NT2/D1 (cell line): ENCODE measurements at places on chromosomes 13 and 19.

- no peak for DNase-seq
Measured at GRCh38 chr13:76750126-76750525, 136.1 kb downstream of the KCTD12 start.

GRCh38 chr19:27738569-27739193 lies 1474.3 kb downstream of the UQCRFS1 start:
- DNase-seq = no peak

DNA sequence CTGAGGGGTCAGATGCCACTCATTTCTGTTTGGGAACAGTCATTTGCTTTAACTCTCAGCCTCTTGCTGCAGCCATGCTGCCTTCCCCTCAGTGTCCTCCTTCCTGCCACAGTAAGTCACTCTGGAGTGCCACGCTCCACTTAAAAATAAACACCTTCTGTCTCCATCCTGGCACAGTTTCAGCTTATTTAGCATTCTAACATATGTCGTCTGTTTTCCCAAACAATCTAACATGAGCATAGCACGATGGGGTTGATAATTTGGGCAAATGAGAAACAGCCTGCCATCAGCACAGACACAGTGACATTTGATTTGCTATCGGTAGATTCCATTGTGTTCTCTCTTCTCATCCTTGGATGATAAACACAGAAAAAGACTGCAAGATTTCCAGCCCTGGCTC lies 768.6 kb downstream of the UQCRFS1 start:
- DNase-seq = no peak

GRCh38 chr19:17243211-17243829 lies 2.4 kb downstream of the NR2F6 start:
- no peak for DNase-seq

- no peak for DNase-seq
Measured at GRCh38 chr13:108267347-108267746, 2.2 kb upstream of the TNFSF13B start.

- no peak for DNase-seq
Measured at GRCh38 chr19:42255766-42256745, 1.1 kb upstream of the ERF start.

GRCh38 chr19:54420383-54421168 lies 5.3 kb downstream of the TTYH1 start:
- peak; percentile 91 for DNase-seq

- no peak for DNase-seq
Measured at GRCh38 chr13:43787518-43787891, 733 bp upstream of the ENOX1 start.

DNA sequence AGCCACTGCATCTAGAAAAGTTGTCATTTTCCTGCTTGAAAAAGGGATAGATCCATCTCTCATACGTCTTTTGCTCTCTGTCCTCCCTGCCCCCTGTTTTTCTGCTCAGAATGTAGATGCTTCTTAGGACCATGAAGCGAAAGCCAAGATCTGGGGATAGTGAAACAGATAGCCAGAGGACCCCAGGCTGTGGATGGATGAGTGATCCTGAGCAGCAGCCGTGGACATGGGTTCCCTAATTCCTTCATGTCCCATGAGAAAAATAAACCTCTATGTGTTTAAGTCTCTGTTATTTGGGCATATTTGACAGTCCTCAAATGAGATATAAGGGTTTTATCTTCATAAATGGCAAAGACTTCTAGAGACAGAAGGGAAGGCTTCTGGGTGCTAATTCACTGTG lies 12.2 kb upstream of the FFAR2 start:
- no peak for DNase-seq

DNA sequence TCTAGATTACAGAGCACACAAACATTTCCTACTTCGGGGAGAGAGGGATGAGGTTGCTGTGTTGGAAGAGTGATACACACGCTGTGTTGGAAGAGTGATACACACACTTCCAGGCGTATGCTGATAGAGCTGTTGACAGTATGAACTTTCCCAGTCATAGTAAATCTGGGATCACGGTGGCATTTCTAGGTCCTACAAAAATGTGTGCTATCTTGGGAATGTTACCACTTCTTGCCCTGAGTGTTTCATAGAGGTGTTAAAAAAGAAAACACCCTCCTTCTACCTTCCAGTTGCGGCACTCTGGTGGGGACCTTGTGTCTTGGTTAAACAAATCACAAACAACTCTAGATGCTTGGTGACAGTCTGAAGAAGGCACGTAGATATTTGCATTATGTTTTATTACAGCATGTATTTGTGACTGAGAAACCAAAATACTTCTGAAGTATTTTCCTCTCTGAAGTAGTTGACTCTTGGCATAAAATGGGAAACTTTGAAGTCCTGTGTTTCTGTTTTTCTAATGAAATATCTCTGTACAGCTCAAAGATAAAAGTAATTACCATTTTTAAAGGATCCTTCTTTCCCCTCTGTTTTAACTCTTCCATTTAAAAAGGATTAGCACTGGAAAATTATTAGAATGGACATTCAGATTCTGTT lies 52.5 kb downstream of the ARHGAP35 start:
- DNase-seq = no peak

DNA sequence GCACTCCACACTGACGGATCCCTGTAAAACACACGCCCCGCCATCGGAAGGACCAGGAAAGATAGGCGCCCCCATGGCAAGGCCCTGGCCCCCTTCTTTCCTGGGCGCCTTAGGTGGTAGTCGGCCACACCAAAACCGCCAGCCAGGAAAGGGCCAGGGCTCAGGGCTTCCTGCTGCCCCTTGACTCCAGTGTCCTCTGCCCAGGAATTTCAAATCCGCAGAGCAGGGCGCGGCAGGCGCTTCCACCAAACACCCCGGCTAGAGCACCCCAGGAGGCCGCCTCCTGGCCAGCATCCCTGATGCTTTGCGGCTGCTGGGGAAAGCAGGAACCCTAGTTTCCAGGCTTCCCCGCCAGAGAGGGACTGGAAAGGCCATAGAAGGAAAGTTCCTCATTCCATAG lies 57.5 kb downstream of the ZNF726 start:
- DNase-seq = no peak

DNA sequence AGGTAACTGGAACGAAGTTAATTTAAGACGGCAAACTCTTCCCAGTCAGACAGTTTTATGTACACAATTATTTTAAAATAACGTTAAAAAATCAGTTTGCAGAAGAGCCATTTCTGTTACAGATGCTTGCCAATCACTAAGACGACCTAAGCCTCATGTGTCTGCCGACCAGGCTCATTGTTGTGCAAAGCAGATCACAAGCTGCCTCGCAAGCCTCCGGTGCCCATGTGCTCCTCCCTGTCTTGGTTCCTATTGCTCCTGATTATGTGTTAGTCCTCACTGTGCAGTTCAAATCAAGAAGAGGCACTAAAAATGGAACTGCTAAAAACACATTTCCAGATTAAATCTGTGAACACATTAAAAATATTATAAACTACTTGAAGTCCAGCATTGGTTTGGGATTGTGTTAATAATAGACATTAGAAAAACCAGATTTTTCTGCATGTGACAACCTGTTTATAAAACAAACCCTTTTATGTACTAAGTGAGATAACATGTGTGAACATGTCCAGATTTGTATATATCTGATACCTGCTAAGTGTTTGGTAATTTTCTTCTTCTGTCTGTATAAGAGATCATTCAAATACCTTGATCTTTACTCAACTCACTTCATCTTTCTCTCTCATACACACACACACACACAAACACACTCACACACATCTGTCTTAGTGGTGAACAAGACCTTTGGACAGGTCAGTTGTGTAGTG lies 81.9 kb upstream of the SLC15A1 start:
- DNase-seq = peak; percentile 66

DNA sequence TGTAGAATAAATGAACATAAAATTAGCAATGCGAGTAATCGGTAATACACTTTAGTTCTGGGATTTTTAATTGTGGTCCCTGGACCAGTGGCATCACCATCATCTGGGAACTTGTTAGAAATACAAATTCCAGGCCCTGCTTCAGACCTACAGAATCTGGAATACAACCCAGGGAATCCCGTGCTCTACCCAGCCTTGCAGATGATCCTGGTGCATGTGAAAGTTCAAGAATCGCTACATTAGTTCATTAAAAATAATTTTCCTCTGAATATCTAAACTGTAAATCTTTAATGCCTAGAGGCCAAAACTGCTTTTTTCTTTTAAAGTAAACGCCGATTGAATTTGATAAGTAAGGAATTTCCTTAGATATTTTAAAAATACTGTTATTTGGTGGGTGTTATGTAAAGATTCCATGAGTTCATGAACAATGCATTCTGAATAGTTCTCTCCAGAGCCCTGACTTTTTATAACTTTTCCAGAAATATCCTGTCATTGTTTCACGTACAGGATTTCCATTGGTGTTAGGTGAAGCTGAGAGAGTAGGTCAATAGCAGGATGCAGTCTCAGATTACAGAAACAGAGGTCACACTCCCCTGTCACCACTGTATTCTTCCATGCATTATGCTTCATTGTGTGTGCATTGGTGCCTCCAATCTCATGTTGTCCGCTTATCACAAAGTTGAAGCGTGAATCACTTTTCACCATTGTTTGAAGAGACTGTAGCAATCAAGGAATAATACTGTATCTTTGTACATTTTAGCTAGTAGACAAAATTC lies 596.5 kb upstream of the KLF12 start:
- DNase-seq = no peak

DNA sequence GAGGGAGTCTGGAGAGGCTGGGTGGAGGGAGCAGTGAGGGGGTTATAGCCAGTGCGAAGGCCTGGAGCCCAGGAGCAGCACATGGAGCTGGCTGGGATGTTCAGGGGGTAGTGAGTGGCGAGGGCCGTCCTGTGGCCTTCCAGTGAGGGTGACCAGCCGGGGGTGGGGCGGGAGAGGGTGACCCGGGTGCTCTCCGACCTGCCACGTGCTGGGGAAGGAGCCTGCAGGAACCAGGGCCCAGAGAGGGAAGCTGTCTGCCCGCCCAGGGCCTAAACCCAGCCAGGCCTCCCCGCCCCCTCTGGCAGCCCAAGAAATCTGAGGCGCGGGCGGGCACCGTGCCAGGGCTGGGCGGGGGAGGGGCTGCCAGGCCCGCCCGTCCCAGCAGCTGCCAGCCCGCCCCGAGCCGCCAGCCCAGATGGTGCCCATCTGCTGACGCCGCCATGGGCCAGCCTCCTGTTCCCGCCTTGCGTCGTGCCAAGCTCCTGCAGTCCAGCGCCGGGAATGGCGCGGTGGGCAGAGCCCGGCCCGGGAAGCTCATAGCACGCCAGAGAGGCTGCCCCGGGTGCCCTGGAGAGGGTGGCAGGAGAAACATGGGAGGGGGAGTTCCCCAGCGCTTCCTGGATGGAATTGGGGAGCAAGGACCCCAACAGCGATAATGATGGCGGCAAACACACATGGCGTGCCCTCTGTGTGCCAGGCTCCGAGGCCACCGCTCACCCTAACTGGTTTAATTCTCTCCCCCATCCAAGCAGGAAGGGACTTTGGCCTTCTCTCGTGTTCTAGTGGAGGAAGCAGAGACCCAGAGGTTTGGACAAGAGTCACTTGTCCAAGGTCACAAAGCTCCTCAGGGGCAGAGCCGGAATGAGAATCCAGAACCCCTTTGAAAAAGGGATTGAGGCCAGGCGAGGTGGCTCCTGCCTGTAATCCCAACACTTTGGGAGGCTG lies 21.5 kb downstream of the NFIC start:
- DNase-seq = no peak

DNA sequence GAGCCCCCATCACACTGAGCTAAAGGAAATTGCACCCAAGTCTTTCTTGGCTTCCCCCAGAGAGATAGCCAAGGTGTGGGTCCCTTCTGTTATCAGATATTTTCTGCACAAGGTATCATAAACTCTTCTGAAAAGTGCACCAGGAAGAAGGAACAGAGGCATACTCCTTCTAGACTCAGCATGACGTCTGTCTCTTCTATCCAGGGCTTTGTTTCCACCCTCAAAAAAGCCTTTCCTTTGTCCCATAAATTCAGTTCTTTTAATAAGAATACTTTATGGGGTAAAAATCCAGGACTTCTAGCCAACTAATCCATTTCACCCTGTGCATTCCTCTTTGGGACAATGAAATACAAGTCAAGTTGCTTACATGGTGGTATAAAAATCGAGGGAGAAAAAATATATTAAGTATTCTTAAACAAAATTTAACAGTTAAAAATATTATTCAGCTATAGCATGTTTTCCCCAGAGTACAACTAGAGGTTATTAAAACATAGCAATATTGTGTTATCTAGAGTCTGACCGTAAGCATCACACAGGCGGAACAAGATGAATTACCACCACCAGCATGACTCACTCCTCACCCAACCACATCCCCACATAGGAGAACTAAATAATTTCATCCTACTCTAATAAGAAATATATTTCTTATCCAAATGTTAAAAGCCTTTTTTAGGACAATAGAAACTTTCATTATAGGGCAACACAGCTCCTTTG lies 79.9 kb upstream of the GPC6 start:
- DNase-seq = no peak

- no peak for DNase-seq
Measured at GRCh38 chr13:42592915-42593900, 19.3 kb downstream of the TNFSF11 start.

DNA sequence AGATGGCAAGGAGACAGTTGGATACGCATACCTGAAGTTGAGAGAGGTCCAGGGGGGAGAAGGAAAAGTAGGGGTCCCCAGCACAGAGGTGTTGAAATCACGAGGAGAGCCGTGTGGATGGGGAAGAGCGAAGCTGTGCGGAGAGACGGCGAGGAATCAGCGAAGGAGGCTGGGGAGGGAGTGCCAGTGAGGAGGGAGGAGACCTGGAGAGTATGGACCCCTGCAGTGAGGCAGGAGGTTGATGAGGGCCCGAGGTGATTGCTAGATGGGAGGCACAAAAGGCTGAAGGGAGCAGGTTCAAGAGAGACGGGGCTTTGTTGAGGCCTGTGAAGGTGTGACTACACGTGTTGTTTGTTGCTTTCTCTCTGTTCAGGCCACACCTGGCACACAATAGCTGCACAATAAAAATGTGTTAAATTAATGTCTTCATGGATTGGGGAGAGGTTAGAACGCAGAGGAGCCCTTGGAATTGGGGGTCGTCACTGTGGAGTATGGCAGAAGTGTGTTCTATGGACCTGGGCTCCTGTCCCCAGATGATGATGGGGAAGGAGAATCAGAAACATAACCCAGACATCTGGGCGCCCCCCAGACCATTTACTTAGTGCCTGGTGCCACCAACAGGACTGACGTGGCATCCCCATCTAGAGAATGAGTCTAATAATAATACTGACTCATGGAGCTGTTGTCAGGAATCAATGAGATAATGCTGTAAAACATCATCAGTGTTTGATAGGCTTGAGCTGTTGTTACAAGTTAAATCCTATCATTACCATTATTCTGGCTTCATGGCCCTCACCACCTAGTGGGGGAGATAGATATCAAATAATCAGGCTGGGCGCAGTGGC lies 137.5 kb downstream of the SIPA1L3 start:
- no peak for DNase-seq

- no peak for DNase-seq
Measured at GRCh38 chr13:25384758-25385410, 13.1 kb downstream of the ATP8A2 start.

- DNase-seq = no peak
Measured at GRCh38 chr13:34931572-34931971, 10.5 kb upstream of the NBEA start.

DNA sequence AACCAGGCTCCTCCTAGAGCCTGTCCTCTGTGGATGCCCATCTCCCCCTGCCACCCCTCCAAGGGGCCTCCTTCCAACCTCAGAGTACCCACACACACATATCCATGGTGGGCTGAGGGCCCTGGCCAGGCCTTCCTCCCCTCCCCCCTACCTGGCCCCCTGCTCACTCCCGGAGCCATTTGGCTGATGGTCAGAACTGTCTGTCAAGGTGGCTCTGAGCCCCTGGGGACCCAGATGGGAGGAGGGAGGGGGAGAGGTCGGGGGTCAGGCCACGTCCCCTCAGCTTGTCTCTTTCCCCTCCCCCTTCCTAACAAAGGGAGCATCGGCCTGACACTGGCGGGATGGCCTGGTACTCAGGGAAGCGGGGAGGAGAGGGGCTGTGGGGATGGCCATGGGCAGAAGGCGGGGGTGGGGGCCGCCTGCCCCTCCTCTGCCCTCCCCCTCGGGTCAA lies 18.7 kb upstream of the POU2F2 start:
- DNase-seq = no peak
